ENCODE measurements at places on chromosomes 5 and 9. TPM values are rescaled to one million over a fixed set of nuclear protein-coding genes. Genes with fewer than 3 reads are reported as not detected.

DNA sequence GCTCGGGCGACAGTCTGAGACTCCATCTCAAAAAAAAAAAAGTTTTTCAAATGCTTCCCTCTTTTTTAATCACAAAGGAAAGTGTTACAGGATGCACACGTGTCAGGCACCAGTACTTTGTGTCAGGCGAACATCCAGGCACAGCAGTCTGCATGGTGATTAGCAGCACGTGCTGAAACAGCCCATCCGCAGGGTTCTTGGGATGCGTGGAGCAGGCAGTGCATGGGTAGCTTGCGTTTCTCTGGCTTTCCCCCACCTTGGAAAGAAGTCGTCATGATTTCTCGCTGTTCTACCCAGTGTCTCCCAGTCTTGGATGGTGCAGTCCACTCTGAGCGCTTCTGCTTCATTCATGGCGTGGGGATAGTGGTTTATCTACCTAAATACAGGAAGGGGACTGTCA lies 35.4 kb downstream of the GPR107 start:
- no peak for DNase-seq

- DNase-seq: no peak
Observed at GRCh38 chr5:64509828-64510227, 4.0 kb downstream of the RGS7BP start.

DNA sequence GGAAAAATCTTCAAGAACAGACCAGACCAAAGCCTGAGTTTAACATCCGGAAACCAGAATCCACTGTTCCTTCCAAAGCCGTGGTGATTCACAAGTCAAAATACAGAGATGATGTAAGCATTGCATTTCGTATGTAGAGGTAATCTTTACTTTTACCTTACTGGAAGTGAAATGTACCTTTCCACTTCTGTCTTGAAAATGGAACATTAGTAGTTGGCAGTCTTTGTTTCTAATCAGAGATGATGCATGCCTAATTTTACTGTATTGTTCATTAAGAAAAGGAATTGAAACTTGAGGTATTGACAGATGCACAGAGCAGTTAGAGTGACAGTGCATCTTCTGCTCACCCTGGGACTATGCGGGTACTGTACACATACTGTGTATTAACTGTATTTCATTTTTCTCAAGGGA lies 34.6 kb downstream of the HABP4 start:
- DNase-seq: no peak

- DNase-seq: no peak
Observed at GRCh38 chr9:11192993-11193392, 580.2 kb upstream of the PTPRD start.

DNA sequence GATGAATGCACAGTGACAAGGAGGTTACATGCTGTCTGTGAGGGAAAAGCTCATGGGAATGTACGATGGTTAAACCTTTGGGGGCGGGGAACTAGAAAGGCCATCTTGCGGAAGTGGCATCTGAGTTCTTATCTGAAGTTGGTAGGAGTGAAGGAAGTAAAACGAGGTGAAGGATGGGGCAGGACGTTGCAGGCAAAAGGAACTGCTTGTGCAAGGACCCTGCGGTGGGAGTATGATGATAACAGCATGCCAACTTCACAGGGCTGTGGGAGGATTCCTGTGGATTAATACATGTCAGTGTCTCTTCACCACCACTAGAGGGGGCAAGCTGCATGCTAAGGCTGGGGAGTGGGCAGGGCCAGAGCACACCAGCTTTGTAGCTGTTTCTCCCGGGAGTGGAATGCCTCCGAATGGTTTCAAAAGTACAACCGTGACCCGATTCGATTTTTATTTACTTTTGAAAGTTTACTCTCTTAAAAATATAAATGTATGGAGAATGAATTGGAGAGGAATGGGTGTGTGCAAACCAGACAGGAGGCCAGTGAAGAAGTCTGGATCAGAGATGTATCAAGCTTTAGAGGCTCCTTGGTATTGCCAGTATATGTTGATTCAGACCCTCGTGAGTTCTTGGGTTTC lies 62.5 kb downstream of the CYFIP2 start:
- DNase-seq: no peak

DNA sequence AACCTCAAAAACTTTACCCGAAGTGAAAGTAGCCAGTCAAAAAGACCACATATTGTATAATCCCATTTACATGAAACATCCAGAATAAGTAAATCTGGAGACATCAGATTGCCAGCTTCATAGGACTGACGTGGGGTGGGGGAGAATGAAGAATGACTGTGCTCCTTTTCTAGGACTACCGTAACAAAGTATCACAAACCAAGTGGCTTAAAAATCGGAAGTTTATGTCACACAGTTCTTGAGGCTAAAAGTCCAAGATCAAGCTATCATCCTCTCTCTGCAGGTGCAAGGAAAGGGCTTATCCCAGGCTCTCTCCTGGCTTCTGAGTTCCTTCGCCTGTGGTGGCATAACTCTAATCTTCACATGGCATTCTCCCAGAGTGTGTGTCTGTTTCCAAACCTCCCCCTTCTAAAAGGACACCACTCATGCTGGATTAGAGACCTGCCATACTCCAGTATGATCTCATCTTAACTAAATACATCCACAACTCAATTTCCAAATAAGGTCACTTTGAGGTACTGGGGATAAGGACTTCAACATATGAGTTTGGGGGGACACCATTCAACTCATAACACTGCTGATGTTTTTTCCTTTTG lies 25.5 kb downstream of the ADAM19 start:
- DNase-seq: no peak

DNA sequence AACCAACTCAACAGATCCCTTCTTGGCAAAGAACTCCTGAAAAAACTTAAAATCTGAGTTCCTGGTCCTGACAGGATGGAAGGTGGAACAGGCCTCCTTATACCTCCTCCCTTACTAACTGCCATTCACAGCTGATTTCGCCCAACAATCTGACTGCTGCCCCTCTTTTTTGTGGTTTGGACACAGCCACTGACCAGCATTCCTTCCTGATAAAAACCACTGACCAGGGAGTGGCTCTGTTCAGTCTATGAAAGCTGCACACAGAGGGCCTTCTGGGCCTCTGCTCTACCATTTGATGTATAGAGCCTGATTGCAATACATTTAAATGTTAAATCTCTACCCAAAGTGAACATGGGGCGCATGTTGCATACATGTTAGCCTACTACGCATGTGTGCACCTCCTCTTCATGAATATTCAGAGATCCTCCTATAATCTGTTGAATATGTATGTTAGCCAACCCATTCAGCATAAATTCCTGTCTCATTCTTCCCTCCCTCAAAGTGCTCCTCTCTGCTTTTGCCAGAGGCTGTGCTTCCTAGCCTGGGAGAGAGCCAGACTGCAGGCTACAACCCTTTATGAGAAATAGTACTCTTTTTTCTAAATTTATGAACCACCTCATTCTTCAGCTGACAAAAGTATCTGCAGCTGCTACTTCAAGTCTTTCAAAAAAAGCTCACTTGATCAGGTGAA lies 93.7 kb upstream of the MRPS30 start:
- no peak for DNase-seq

The ACSL6 gene
- 0.98 TPM for total RNA-seq

- DNase-seq: no peak
Observed at GRCh38 chr5:107088907-107089306, 581.8 kb downstream of the EFNA5 start.

DNA sequence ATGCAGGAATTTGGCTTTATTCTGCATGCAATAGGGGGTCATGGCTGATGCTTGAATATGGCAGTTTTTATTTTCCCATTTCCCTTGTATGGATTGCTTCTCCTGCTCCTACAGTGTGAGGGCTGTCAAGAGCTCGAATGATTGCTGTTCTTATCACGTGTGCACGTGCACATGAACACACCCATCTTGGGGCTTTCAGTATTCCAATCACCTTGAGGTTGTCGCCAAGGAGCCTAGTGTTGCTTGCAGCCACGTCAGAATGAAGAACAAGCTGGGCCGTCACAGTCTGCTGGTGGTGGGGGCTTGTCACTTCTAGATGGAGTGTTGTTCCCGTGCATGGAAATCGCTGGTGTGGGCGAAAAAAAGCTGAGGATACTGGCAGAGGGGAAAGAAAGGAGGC lies 219.4 kb upstream of the GLRA1 start:
- no peak for DNase-seq

The SHC3 gene
- total RNA-seq: 12.9 TPM

Data from upper lobe of right lung (tissue), 1 donor.